ENCODE measurements at places on chromosomes 4 and X.

DNA sequence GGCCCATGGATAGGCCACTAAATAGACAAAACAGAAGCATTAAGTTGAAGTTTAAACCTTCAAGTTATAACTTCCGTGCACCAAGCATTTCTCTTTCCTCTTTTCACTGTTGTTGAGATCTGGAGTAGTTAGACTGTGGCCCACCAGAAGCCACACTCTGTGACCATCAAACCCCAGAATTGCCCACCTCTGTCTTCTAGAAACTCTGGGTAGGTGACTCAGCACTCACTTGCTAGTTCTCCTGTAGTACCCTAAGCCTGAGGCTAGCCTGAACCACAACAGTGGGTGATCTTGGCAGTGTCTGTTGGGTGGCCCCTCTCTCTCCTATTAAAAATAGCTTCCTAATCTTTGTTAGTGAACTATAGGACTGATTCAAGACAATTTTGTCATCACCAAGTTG, 24.6 kb upstream of the CD40LG start:
- no peak for DNase-seq

- DNase-seq: no peak
Measured at GRCh38 chrX:130994671-130995070, 63.5 kb upstream of the ARHGAP36 start.

GRCh38 chrX:640641-641040, 10.1 kb downstream of the SHOX start:
- no peak for DNase-seq

GRCh38 chr4:145102619-145103018, 4.5 kb downstream of the ABCE1 start:
- DNase-seq: no peak

DNA sequence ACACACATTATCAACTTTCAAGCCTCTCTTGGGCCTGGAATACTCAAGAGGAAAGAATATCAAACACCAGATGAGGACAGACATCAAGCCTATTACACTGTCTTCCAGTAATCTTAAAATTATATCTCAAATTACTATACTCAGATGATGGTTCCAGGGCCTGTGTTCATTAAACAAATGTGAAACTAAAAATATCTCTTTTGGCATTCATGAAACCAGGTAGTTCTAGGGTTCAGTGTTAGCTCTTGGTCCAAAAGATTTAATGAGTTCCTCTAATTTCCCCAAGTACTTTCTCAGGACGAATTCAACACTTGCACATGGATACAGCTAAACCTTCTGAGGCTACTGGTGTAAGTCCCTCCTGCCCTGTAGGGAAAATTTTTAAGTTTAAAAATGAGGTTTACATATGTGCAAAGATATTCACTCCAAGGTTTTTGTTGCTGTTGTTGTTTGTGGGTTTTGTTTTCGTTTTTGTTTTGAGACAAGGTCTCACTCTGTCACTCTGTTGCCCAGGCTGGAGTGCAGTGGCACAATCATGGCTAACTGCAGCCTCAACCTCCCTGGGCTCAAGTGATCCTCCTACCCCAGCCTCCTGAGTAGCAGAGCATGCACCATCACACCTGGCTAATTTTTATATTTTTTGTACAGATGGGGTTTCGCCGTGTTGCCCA, 79.4 kb downstream of the USP46 start:
- no peak for DNase-seq

DNA sequence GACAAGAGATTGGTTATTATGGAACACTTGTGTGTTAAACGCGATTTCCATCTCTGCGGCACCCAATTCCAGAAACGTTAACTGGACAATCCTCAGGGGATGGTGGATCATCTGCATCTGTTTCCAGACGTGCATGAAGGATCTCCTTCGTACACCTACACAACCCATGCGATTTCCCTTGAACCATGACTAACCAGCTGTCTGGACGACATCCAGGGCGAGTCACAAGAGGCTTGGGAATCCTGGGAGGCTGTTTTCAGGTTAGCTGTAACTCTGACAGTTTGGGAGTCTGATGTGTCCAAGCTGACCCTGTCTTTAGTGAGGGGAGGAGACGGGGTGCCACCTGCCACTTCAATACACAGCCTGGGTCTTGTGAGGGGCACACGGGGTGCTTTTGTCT, 84.5 kb downstream of the GATB start:
- no peak for DNase-seq

DNA sequence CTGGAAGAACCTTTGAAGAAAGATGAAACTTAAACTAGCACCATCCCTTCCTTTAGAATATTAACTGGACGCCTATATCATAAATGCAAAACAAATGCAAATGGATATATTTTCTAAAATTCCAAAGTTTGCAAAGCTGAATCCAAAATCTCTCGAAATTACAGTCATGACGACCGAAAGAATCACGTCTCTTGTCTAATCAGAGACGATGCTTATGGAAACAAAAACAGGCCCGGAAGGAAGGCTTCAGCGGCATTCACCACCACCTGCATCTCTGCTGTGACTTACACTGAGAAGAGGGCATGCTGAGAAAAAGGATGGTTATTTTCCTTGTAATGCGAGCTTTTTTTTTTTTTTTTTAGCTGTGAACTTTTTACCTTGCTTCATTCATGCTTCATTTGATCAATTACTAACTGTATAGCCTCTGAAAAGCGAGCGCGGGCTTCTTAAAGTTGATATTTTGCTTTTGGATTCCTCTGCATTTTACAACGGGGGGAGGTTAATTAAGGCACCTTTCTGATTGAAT, 209.3 kb downstream of the SOWAHB start:
- no peak for DNase-seq

DNA sequence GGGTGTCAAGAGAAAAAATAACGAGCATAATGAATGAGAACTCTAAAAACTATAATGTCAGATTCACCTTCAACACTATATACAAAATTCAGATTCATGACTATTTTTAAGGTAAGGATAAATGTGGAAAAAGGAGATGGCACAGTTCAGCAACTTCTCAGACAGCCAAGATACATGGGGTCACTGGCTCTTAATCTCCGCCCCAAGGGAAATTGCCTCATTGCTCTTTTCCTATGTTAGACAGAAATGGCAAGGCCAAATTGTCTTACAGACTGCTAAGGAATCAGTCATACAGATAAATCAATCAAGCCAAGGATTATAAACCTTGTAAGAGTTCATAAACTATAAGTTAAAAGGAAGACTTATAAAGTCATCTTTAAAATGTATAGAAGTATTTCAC, 183.4 kb downstream of the OPHN1 start:
- DNase-seq: no peak

DNA sequence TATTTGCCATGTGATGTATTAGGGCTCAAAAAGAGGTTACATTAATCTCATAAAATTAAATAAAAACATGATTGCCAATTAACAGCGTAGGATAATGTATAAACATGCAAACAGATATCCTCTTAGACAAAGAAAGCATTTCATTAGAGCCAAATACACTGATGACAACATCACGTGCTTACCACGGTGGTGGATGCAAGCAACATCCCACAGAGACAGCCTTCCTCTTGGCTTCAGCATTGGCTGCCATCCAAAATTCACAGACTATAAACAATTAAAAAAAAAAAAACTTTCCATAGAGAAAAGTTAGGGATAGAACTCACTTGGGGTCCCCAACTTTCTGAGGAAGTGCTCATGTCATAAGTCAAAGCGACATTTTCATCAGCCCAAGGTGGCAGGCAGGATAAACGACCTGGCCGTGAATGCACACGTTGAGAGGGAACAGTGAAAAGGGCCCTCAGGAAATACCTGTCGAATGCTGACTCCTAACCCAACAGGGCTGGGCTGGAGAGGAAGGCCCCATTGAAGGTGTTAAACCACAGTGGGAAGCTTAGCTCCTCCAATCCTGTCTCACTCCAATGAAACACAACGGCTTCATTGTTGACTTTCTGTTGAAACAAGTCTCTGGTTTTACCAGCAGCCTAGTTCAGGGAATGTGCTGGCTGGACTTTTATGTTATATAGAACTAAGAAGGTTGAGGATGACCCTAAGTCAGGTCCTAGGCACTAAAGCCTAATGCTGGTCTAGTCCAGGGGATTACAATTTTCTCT, 48.4 kb downstream of the IDS start:
- DNase-seq: no peak

GRCh38 chrX:41538707-41539106, 91.6 kb downstream of the NYX start:
- no peak for DNase-seq

- DNase-seq: no peak
Measured at GRCh38 chr4:87856816-87857215, 24.0 kb downstream of the MEPE start.

GRCh38 chr4:120317713-120318112, 251.1 kb upstream of the MAD2L1 start:
- DNase-seq: no peak

GRCh38 chr4:146158036-146158745, 17.3 kb upstream of the LSM6 start:
- no peak for DNase-seq

- no peak for DNase-seq
Measured at GRCh38 chr4:84309191-84309590, 189.9 kb downstream of the NKX6-1 start.

- no peak for DNase-seq
Measured at GRCh38 chr4:82611527-82611926, 49.7 kb upstream of the TMEM150C start.

GRCh38 chr4:6794189-6794588, 11.7 kb downstream of the KIAA0232 start:
- DNase-seq: no peak
